Activated T-helper 1 cell treated with anti-CD3 and anti-CD28 coated beads, Interleukin-2, amount 50 U/mL, for 16 hours (primary cell): ENCODE measurements at places on chromosomes 16 and 17.

GRCh38 chr16:68086336-68086841 lies 1.2 kb downstream of the NFATC3 start:
- no peak for DNase-seq

DNA sequence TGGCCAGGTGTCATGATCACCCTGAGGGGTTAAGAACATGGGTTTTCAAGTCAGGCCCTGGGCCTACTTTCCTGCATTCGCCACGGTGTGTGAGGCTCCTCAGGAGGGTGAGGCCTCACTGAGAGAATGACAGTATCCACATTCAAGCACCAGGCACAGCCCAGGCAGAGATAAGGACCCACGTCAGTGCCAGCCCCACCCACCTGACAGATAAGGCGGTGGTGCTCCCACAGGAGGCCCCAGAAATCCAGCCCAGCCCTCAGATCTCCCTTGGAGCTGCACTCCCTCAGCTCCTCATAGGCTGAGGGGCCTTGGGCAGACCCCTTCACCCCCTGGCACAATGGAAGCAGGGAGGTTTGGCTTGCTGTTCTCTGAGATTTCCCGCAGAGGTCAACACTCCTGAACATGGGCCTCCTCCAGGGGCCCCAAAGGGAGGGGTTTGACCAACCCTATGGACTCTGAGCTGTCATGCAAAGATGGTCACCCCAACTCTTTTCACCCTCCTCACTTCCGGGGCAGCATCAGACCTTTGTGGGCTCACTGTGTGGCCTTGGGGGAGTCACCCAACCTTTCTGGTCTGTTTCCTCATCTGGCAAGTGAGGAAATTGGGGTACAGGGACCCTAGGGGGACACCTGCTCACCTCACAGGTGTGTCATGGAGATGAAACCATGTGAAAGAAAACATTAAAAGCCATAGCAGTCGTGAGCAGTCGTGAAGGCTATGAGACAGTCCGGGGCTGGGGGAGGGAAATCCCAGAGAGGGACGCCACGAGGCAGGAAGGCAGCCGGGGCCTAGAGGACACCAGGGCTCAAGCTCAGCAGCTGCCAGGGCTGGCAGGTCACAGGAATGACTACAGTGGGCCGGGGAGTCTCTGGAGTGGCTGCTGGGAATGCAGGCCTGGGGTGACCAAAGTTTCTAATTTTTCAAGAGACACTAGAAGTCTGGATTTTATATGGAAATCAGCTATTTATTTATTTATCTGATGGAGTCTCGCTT lies 15.4 kb downstream of the PLLP start:
- DNase-seq = no peak

DNA sequence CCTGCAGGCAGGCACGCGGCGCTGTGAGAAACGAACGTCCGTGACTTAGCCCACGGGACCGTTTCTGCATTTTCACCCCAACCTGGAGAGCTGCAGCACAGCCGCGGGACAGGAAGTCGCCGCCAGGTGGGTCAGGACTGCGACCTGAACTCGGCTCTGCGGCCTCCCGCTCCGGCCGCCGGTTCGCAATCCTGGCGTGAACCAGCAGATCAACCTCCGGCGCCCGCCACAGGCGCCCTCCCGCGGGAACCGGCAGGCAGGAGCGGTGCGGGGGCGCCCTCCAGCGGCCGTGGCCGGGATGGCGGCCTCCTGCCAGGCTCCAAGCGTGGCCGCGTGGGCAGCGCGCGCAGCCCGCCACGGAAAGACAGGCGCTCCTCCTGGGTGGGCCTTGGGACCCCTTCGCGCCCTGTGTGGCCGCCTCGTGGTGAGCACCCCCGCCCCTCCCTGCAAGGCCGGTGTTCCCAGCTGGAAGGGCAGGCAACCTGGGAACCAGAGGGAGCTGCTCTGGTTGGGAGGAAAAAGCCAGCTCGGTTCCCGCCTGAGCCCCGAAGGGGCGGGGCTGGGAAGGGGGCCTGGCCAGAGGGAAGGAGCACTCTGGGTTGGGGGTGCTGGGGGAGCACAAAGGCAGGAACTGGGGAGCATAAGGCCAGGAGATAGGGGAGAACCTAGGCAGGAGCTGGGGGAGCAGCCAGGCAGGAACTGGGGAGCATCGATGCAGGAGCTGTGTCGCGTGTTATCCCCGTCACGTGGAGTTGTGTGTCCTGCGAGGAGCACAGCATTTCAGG lies 28.2 kb downstream of the ACTG1 start:
- DNase-seq = peak; percentile 76

DNA sequence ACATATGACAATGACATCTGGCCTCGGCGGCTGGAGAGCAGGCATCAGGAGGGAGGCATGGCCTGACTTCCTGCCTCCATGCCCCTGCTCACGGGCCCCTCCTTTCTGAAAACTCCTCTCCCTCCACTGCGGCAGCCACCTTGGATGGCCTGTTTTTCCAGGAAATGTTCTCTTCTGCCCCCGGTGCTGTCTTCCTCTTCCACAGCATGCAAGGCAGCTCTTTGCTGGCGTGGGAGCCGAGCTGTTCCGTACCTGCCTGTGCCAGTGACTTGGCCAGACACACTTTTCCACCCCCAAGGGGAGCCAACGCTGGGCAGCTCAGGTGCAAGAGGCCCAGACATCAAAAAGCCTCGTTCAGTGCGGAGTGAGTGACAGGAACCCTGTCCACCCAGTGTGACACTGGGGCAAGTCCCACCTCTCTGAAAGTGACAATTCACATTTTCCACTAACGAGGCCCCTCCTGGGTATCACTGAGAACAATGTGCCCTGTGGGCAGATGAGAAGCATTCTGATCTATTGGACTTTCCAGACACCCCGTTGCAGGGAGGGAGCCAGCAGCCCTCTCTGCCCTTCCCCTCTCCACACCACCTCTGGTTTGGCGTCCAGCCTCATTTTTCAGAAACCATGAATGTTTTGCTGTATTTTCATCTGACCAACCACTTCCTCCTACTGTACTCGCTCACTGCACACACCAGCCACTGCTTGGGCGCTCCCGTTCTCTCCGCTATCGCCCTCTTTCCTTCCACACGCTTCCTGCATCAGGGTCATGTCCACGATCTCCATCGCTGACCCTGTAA lies 31.2 kb downstream of the NSMCE1 start:
- peak; percentile 67 for DNase-seq

- DNase-seq = no peak
These were observed 7.1 kb downstream of the ENGASE start for GRCh38 chr17:79081571-79082276.

DNA sequence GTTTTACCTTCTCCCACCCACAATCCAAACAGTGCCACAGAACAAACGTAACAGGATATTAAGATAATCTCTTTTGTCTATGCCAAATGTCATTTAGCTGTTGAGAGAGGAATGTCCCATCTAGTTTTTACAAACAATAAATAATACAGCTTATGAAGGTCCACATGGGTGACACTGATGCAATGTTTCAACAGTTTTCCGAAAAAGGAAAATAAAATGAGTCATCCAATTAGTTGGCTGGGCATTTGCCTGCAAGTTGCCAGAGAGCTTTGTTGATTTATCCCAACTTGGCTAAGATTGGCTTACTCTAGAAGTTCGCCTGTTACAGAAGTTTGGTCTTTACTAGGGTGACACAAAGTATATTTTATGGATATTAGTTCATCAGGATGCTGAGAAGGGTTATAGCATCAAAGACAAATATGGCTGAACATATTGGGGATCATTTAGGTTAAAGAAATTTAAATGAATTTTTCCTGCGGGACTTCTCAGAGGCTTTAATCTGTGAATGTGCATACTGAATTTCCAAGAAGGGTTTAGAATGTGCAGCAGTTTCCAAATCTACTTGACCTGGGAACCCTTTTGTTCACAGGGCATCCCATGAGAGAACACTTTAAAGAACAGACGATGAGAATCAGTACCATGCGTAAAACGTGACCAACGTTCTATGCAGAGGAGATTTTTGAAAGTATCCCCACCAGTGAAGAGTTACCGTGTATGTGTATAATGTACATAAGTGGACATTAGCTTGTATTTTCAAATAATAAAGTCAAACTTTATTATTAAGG lies 73.1 kb downstream of the CDH13 start:
- no peak for DNase-seq

GRCh38 chr16:81350306-81350615 lies 35.5 kb downstream of the GAN start:
- no peak for DNase-seq

DNA sequence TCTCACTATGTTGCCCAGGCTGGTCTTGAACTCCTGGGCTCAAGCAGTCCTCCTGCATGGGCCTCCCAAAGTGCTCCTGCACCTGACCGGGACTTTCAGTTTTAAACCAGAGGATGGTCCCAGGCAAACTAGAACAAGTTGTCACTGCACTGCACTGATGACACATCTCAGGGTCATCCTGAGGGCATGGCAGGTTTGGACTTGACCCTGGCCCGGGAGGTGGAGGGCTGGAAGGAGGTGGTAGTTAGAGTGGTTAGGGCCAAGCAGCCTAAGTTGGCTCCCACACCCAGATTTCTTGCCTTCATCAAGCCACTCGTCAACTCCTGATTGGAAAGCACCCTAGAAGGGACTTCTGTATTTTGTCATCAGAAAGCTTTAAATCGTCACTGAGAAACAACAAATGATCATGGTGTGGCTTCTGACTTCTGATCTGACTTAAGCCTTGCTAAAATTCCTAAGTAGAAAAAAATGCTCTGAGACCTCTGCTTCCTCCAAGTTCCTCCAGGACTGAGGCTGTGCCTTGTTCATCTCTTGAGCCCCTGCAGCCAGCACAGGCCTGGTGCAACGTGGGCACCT lies 43.5 kb downstream of the EMP2 start:
- DNase-seq = no peak

GRCh38 chr16:1963806-1964505 lies 670 bp downstream of the RPS2 start:
- peak; percentile 29 for DNase-seq
